ENCODE measurements at places on chromosomes 4 and X.

DNA sequence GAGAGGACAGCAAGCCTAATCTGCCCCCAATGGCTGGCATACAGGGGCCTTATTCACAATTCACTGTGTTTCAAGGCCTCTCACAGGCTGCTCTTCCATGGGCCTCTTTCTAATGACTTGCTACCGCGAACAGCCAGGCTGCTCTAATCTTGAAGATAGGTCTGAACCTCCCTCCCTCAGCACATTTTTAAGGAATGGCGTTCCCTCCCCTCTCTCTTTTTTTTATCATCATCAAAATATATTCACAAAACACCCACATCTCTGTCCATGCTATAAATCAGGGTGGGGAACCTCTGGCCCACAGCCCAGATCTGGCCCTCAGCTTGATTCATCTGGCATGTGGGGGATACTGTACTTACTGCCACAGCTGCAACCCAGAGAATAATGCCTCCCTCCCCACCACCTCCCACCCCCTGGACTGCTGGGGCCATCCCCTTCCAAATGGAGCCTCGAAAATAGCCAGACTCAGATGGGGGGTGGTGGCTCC, 76.2 kb upstream of the PLAC1 start:
- DNase-seq = peak; percentile 10

DNA sequence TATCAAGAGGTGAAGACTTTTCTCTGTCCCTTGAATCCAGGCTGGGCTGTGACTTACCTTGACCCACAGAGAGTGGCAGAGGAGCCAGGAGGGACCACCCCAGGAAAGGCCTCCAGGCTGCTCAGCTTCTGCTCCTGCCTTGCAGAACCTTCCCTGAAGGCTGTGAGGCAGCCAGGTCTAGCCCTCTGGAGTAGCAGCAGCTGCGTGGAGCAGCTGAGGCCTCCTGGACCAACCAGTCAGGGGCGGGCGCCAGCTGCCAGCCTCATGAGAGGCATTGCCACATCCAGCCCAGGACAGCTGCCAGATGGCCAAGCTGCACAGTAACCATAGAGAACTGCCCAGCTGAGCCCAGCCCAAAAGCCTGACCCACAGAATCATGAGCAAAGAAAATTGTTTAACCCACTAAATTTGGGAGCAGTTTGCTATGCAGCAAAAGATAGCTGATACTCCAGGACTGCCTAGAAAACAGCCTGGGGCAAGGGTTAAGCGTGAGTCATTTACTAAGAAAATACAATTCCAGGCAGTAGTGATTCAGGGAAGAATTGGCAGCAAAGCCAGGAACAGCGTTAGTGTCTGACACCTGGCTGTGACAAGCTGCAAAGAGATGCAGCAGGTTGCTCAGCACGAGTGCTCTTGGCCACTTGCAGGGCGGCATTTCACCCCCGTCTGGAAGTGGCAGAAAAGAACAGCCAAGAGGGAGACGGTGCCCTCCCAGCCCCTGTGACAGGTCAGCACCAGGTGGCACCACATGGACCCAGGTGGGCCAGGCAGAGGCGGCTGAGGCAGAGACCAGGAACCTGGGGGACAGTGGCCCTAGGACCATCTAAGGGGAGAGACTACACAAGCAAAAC, 14.7 kb upstream of the PDE6B start:
- no peak for DNase-seq

DNA sequence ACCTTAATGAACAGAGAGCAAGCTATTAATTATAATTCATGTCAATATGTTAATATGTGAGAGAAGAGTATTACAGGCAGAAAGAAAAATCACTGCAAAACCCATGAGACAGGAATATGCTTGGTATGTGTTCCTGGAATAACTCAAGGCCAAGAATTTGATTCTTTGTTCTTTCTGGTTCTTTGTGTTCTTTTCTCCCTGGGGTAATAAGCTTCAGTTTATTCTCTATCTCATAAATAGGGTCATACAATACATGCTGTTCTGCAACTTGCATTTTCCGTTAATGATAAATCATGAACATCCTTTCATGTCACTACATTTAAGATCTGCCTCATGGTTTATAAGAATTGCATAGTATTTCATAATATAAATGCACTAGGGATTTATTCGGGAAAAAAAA, 16.8 kb upstream of the THOC2 start:
- DNase-seq = no peak

GRCh38 chrX:47814851-47815250, 21.9 kb upstream of the ZNF81 start:
- peak; percentile 64 for DNase-seq

- DNase-seq = no peak
Measured at GRCh38 chr4:130568746-130569145, 1472.8 kb downstream of the C4orf33 start.

All from hematopoietic multipotent progenitor cell treated with erythropoietin and hydrocortisone succinate and interleukin-3 and kit ligand, for 4 days (in vitro differentiated cells).